ENCODE measurements at places on chromosomes 16 and 17. TPM values are rescaled to one million over a fixed set of nuclear protein-coding genes. Genes with fewer than 3 reads are reported as not detected.

DNA sequence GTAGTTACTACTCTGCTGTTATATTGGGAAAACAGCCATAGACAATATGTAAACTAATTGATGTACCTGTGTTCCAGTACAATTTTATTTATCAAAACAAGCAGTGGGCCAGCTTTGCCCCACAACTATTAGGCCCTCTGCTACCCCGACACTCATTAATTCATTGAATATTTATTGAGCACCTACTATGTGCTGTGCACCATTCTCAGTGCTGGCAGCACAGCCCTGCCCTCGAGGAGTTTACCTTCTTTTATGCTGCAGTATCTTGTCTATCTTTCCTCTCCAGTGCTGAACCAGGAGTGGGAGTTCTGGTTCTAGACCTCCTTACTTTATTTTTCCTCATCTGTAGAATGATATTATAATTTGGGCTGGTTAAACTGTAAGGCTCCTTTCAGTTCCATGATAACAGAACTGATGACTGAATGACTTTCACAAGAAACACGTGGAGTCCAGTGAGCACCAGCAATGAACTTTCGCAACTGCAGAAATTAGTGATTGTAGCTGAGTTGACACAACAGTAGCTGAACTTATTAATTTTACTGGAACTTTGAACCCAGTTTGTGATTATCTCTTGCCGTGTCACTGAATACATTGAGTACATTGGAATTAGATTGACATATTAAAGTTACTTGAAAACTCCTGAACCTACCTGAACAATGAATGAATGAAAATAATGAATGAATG lies 2.4 kb downstream of the GOSR2 start:
- H3K27ac ChIP-seq: no peak overlapping the region
- H3K27me3 ChIP-seq: no peaks in the 10 kb centered on the region
- no peak overlapping the region for H3K4me3 ChIP-seq

DNA sequence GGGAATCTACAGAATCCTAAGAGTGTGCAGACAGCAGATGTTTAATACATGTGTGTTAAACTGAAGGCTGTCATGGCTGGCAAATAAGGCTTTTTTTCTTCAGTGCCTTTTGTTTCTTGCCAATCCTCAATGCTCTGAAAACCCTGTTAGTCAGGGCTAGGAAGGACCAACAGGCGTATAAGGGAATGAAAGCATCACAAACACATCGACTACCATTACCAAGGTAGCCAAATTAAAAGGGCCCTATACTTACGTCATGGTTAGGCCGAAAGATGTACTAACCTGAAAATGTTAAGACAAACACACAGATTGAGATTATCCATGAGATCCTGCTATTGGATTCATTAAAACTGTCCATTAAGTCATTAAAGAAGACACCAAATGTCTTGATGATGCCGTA lies 13.1 kb downstream of the SLC16A6 start:
- no peak for DNase-seq
- no peaks in the 10 kb centered on the region for H3K4me1 ChIP-seq
- no peaks in the 10 kb centered on the region for H3K36me3 ChIP-seq
- no peak overlapping the region for H3K27ac ChIP-seq
- no peaks in the 10 kb centered on the region for H3K27me3 ChIP-seq

GRCh38 chr17:45852535-45853297 lies 8.0 kb downstream of the SPPL2C start:
- peaks cover 58% of the 10 kb centered on the region for H3K27me3 ChIP-seq
- H3K4me3 ChIP-seq: no peak overlapping the region
- H3K27ac ChIP-seq: no peak overlapping the region
- peaks cover 10% of the 10 kb centered on the region for H3K4me1 ChIP-seq

Gene PYY
- total RNA-seq: not detected

- peaks cover 8% of the 10 kb centered on the region for H3K27me3 ChIP-seq
- H3K4me1 ChIP-seq: no peaks in the 10 kb centered on the region
- H3K27ac ChIP-seq: no peak overlapping the region
- no peaks in the 10 kb centered on the region for H3K36me3 ChIP-seq
Measured at GRCh38 chr16:14011001-14011400, 60.1 kb upstream of the MRTFB start.

DNA sequence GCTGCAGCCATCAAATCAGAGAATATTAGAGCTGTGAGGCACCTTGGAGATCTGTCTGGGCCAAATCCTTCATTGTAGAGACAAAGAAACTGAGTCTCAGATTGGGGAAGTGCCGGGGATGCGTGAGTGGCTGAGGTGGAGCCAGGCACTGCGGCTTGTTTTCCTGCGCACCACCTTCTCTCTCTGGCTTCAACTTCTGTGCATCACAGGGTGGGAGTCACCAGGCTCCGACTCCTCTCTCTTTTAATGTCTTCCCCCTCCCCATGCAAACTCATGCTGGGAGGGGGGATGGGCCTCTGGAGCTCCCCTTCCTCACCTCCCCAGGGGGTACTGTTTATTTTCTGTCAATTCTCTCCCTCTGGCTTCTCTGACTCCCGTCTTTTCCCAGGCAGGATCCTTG lies 8.7 kb upstream of the ETV4 start:
- no peak overlapping the region for H3K4me3 ChIP-seq
- H3K27me3 ChIP-seq: peaks cover 14% of the 10 kb centered on the region
- H3K27ac ChIP-seq: no peak overlapping the region
- H3K36me3 ChIP-seq: no peaks in the 10 kb centered on the region

DNA sequence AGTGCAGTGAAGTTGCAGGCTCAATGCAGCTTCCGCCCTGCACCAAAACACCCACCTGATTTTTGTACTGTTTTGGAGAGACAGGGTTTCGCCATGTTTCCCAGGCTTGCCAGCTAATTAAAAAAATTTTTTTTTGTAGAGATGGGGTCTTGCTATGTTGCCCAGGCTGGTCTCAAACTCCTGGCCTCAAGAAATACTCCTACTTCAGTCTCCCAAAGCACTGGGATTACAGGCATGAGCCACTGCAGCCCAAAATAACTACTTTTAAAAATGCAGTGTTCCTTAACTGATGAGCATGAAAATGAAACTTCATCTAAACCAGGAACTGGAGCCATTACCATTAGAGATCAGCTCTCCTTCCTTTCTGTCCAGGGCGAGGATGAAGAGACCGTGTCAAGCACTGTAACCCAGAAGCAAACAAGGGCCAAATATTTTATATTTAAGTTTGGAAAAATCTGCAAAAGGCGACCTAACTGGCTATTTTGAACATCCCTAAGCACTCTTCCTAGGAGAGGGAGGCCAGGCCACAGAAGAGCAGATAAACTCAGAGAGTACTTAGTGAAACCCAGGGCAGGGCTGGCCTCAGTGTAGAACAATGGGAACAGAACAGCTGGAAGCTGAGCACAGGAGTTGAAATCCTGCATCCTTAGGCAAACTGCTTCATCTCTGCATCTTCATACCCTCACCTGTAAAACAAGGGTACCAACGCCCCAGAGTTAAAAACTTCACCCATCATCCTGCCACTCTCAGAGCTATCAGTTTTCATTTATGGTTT lies 24.0 kb downstream of the CREBBP start:
- no peaks in the 10 kb centered on the region for H3K27me3 ChIP-seq
- no peak overlapping the region for H3K27ac ChIP-seq
- no peak overlapping the region for H3K4me3 ChIP-seq
- H3K36me3 ChIP-seq: no peaks in the 10 kb centered on the region
- H3K4me1 ChIP-seq: peaks cover 8% of the 10 kb centered on the region
- DNase-seq: no peak

GRCh38 chr17:38404174-38404943 lies 23.9 kb upstream of the ARHGAP23 start:
- DNase-seq: no peak
- no peak overlapping the region for H3K27ac ChIP-seq
- H3K27me3 ChIP-seq: no peaks in the 10 kb centered on the region
- H3K4me1 ChIP-seq: no peaks in the 10 kb centered on the region

GRCh38 chr17:30958187-30958586 lies 12.7 kb upstream of the RNF135 start:
- no peaks in the 10 kb centered on the region for H3K36me3 ChIP-seq
- no peak overlapping the region for H3K4me3 ChIP-seq
- peaks cover 5% of the 10 kb centered on the region for H3K4me1 ChIP-seq
- H3K27me3 ChIP-seq: peaks cover 2% of the 10 kb centered on the region
- no peak for DNase-seq

DNA sequence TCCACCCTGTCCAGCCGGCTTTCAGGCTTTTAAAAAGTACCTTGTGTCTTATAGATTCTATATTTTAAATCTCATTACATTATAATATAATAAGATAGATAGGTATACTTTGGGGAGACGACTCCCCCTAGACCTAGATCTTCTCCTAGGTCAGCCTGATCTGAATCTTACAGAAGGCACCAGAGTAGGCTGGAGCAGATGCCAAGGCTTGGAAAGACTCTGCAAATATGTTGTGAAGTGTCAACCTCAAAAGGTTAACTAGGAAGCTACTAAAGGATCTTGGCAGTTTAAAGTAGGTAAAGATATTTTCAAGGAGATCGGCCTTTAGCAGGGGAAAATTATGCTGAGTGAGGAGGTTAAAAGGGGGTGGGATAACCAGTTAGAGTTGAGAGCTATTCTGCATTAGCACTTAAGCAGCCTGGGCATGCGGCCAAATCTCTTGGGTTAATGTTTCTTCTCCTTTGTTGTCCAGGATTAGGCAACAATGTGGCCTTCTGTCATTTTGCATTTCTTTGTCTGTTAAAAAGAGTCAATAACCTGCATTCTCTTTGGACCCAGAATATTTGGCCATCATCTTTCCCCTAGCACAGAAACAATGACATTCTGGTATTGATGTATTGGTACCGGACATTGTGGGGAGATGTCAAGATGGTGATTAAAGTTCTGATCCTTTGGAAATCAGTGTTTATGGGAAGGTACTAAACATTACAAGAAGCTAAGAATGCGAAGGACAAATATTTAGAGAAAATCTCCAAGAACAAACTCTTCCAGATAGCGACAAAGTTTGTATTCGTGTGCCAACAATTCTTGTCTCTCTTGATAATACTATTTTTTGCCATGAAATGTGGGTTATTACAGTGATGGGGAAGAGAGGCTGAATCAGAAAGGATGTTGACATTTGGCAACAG lies 51.2 kb upstream of the DHX40 start:
- no peak overlapping the region for H3K27ac ChIP-seq
- no peak for DNase-seq
- no peaks in the 10 kb centered on the region for H3K4me1 ChIP-seq
- H3K36me3 ChIP-seq: no peaks in the 10 kb centered on the region

- no peaks in the 10 kb centered on the region for H3K4me1 ChIP-seq
- no peak overlapping the region for H3K4me3 ChIP-seq
- no peaks in the 10 kb centered on the region for H3K27me3 ChIP-seq
- H3K27ac ChIP-seq: no peak overlapping the region
Measured at GRCh38 chr17:10668775-10669174, 11.7 kb upstream of the MYH3 start.

Gene NME2
- total RNA-seq: 187 TPM

- no peak for DNase-seq
- peaks cover 17% of the 10 kb centered on the region for H3K36me3 ChIP-seq
- H3K27ac ChIP-seq: peak overlapping the region; percentile 78
- no peaks in the 10 kb centered on the region for H3K27me3 ChIP-seq
- H3K4me1 ChIP-seq: peaks cover 29% of the 10 kb centered on the region
- no peak overlapping the region for H3K4me3 ChIP-seq
Measured at GRCh38 chr17:8935191-8935590, 30.3 kb downstream of the PIK3R5 start.

GRCh38 chr17:71052971-71053370 lies 883.6 kb downstream of the KCNJ2 start:
- DNase-seq: no peak
- no peaks in the 10 kb centered on the region for H3K4me1 ChIP-seq
- H3K36me3 ChIP-seq: no peaks in the 10 kb centered on the region
- no peaks in the 10 kb centered on the region for H3K27me3 ChIP-seq

DNA sequence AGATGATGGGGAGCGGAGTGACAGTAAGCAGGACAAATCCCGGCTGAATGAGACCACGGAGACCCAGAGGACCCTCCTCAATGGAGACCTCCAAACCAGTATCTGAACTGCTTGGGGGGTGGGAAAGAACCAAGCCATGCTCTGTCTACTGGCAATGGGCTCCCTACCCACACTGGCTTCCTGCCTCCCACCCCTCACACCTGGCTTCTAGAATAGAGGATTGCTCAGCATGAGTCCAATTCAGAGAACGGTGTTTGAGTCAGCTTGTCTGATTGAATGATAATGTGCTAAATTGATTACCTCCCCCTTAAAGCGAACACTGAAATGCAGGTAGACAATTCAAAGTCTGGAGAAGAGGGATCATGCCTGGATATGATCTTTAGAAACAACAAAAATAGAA lies 5.5 kb downstream of the SSTR2 start:
- H3K36me3 ChIP-seq: no peaks in the 10 kb centered on the region
- peaks cover 4% of the 10 kb centered on the region for H3K4me1 ChIP-seq
- H3K4me3 ChIP-seq: no peak overlapping the region
- DNase-seq: no peak
- no peak overlapping the region for H3K27ac ChIP-seq

Gene ANKS4B
- total RNA-seq: not detected

- no peak overlapping the region for H3K27ac ChIP-seq
- H3K4me3 ChIP-seq: no peak overlapping the region
- no peak for DNase-seq
- no peaks in the 10 kb centered on the region for H3K27me3 ChIP-seq
Measured at GRCh38 chr16:85991425-85991824, 92.5 kb downstream of the IRF8 start.

DNA sequence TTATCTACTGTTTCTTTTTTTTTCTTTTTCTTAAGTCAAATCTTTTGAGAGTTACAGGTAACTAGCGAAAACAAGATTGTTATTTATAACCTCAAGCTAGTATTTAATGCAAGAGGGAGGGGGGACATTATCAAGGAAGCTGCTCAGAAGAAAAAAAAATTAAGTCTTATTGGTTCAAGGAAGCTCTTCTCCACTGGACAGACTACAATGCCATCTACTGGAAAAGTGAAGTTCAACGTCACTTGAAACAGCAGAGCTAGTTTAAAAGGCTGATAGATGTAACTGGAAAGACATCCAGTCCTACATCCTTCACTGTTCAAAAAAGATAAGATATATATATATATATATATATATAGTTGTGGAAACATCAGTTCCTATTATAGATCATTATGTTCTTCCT lies 418.0 kb upstream of the PSMD7 start:
- no peaks in the 10 kb centered on the region for H3K36me3 ChIP-seq
- H3K4me3 ChIP-seq: no peak overlapping the region
- H3K27ac ChIP-seq: no peak overlapping the region

Gene DPEP1
- total RNA-seq: not detected

Gene ABCA10
- 1.4 TPM for total RNA-seq

DNA sequence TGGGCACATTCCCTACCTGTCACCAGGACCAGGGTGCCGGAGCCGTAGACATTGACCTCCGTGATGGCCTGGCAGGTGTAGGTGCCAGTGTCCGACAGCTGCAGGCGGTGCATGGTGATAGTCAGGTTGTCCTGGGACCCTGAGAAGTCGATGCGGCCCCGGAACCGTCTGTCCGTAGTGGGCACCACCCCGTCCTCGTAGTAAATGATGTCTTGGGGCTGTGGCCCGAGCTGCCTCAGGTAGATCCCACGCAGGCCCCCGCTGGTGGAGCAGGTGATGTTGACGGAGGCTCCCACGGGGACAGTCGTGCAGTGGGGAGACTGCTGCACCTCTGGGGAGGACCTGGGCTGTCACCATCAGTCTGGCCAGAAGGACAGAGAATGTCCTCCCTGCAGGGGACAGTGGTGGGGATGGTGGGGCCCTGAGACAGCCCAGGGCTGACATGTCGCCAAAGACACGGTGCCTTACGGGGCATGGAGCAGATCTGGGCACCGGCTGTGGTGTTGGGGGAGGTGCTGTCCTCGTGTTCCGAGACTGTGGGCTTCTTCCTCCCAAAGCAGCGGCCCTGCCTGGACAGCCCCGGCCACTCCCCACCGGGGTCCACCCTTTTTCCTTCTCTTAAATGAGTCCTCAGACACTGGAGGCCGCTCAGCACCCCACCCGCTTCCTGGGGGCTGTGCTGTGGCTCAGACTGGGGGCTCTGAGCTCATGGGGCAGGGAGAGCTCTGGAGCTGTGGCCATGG lies 586 bp downstream of the CD7 start:
- peak overlapping the region; percentile 67 for H3K4me3 ChIP-seq
- H3K36me3 ChIP-seq: peaks cover 4% of the 10 kb centered on the region
- no peak for DNase-seq
- H3K27ac ChIP-seq: peak overlapping the region; percentile 73
- peaks cover 10% of the 10 kb centered on the region for H3K4me1 ChIP-seq
